Gastrocnemius medialis (tissue), 4 donors: ENCODE measurements at places on chromosomes 1 and 21. TPM values are rescaled to one million over a fixed set of nuclear protein-coding genes. Genes with fewer than 3 reads are reported as not detected.

The SERTAD4 gene
- 0.16 TPM for total RNA-seq

The SLC39A1 gene
- total RNA-seq, result 54.8 TPM

The LIN28A gene
- not detected for total RNA-seq

The DISP3 gene
- total RNA-seq, result not detected

GRCh38 chr1:61028136-61028535, 54.2 kb upstream of the NFIA start:
- H3K4me3 ChIP-seq, result no peak overlapping the region
- H3K27ac ChIP-seq, result no peak overlapping the region
- no peak for DNase-seq
- H3K4me1 ChIP-seq, result no peaks in the 10 kb centered on the region

DNA sequence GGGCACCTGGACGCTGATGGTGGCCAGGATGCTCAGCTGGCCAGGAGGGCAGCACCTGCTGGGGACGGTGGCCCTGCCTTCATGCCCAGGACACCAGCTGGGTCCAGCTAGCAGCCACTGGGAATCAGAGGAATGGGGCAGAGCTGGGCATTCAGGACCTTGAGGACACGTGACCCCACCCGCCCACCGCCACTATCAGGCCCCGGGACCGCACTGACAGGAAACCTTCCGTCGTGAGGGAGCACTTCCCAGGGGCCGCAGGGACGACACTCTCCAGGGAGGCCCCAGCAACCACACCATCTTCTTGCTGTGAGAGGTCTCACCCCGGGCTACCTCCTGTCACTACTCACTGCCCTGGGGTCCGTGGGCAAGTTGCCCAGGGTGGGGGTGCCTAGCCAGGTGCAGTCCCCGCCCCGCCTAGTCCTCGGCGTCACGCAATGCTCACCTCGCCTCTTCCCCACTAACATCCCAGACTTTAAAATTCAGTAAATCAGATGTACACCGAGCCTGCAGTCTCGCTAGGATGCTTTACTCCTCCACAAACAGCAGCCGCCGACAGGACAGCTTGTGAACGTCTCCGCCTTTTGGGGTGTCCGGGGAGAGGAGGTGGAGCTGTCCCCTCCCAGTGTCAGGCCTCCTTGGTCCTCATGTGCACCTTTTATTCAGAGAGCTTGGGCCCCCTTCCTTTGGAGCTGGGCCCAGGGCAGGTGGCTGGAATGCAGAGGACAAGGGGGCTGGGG, 4.9 kb downstream of the VWA1 start:
- peaks cover 23% of the 10 kb centered on the region for H3K4me1 ChIP-seq
- H3K4me3 ChIP-seq, result no peak overlapping the region
- H3K27ac ChIP-seq, result no peak overlapping the region
- no peaks in the 10 kb centered on the region for H3K36me3 ChIP-seq

DNA sequence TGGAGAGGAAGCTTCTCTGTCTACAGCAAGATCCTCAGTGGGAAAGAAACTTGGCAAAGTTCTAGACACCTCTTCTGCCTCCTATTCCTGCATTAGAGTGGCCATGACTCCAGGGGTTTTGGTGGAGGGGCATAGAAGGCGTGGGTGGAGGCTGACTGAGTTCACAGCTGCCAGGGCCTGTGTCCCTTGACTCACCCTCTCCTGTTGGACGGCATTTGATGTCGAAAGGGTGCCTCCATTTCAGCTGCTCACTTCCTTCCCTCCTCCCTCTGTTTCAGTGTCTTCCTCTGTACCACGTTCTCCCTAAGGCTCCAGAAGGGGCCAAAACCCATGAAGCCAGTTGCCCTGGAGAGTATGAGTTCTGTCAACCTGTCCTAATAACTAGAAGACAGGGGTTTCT, 632 bp downstream of the TMEM79 start:
- H3K36me3 ChIP-seq, result no peaks in the 10 kb centered on the region
- H3K4me3 ChIP-seq, result no peak overlapping the region
- DNase-seq, result no peak
- H3K27me3 ChIP-seq, result no peaks in the 10 kb centered on the region

- H3K4me1 ChIP-seq, result no peaks in the 10 kb centered on the region
- H3K4me3 ChIP-seq, result no peak overlapping the region
- H3K27me3 ChIP-seq, result no peaks in the 10 kb centered on the region
- DNase-seq, result no peak
- no peak overlapping the region for H3K27ac ChIP-seq
Measured at GRCh38 chr1:175118375-175119367, 51.0 kb downstream of the TNN start.

DNA sequence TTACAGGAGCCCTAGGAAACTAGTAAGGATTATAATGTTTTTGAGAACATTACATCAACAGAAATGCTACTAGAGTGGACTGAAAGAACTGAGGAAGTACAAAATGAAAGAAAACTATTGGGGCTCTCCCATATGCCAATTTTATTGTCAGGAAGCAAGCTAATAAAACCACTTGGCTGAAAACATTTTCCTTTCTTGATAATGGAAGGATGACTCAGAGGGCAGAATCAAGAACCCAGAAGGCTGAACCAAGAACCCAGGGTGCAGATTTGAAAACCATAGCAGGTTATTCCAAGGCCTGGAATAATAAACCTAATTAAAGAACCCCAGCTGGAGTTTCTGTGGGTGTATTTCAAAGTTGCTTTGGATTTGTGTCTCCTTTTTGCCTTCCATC, 70.7 kb downstream of the RPE65 start:
- DNase-seq, result no peak
- H3K36me3 ChIP-seq, result no peaks in the 10 kb centered on the region
- H3K4me3 ChIP-seq, result no peak overlapping the region
- H3K27me3 ChIP-seq, result no peaks in the 10 kb centered on the region

DNA sequence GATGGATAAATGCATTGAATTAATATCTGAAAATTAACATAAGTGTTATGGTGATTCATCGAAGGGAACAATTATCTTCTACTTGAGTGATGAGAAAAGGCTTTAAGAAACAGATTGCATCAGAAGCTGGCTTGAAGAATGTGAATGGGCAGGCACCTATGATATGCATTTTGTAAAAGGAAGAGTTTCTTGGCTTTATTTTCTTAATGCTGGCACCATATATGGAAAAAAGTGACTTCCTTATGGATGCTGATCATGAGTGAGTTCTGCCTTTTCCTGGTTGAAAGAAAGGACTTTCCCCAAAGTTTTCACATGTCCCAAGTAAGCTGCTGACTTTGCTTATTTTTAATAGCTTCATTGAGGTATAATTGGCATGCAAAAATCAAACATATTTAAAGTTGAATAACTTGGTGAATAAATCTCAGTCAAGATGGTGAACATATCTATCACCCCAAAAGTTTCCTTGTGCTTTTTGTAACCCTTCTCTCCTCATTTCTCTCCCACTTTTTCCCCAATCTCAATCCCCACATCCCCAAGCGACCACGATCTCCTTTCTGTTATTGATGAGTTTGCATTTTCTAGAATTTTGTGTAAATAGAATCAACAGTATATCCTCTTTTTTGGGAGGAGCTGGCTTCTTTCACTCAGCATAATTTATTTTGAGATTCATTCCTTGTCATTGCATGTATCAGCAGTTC, 74.2 kb downstream of the SPATA46 start:
- no peak overlapping the region for H3K4me3 ChIP-seq
- H3K36me3 ChIP-seq, result no peaks in the 10 kb centered on the region
- H3K27me3 ChIP-seq, result no peaks in the 10 kb centered on the region

DNA sequence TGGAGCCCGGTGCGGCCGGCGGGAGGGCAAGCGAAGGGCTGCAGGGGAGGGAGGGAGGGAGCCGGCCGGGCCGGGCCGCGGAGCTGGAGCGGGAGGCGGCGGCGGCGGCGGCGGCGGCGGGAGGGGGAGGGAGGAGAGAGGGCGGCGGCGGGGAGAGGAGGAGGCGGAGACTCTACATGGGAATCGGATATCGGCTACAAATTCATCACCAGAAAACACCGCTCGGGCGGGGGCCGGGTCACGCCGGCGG, at the start of gene AKT3:
Gene AKT3, minus strand, starts transcription at position 42 of the 250 bp plus-strand sequence. CDS start 7,073 bp downstream, outside the sequence.
- no peaks in the 10 kb centered on the region for H3K36me3 ChIP-seq
- H3K4me3 ChIP-seq, result peak within 1 kb of the TSS; percentile 78
- DNase-seq, result peak; percentile 66
- H3K27me3 ChIP-seq, result peaks cover 10% of the 10 kb centered on the region

- no peak for DNase-seq
- H3K4me3 ChIP-seq, result no peak overlapping the region
- H3K27me3 ChIP-seq, result no peaks in the 10 kb centered on the region
- no peaks in the 10 kb centered on the region for H3K36me3 ChIP-seq
- H3K4me1 ChIP-seq, result no peaks in the 10 kb centered on the region
- H3K27ac ChIP-seq, result no peak overlapping the region
Measured at GRCh38 chr21:31078216-31078615, 39.9 kb upstream of the KRTAP19-8 start.

- H3K4me3 ChIP-seq, result no peak overlapping the region
- DNase-seq, result no peak
- H3K36me3 ChIP-seq, result no peaks in the 10 kb centered on the region
- H3K27ac ChIP-seq, result no peak overlapping the region
Measured at GRCh38 chr1:167446966-167447365, 71.4 kb downstream of the CD247 start.
